CD4-positive, alpha-beta T cell treated with Interleukin-4 for 1 hour (primary cell): ENCODE measurements at places on chromosomes 7 and 10.
A peak's percentile ranks its signal among the peaks of the same experiment; 100 is the strongest.

DNA sequence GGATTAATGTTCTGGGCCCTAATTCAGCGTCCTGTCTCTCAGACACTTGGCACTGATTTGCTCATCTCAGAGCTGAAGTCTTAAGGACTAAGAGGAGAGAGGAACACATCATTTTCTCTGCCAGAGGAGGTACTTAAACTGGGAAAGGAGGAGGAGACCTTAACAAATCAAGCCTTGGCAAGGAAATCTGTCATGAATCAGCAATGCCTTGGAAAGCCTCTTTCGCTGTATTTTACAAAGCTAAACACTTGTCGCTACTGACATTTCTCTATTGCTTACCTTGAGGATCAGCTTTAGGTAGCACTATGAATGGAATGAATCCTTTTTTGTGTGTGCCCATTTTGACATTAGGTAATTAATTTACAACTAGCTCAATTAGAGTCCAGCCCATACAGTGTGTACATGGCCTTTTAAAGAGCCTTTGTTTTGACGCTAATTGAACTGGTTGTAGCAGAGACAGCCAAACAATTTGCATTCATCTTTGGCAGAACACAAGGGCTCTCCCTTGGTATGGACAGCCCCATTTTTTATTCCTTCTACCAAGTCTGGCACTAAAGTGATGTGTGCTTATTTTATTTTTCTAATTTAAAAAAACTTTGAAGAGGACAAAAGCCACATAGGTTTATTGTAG lies 37.4 kb downstream of the AUTS2 start:
- DNase-seq = no peak

DNA sequence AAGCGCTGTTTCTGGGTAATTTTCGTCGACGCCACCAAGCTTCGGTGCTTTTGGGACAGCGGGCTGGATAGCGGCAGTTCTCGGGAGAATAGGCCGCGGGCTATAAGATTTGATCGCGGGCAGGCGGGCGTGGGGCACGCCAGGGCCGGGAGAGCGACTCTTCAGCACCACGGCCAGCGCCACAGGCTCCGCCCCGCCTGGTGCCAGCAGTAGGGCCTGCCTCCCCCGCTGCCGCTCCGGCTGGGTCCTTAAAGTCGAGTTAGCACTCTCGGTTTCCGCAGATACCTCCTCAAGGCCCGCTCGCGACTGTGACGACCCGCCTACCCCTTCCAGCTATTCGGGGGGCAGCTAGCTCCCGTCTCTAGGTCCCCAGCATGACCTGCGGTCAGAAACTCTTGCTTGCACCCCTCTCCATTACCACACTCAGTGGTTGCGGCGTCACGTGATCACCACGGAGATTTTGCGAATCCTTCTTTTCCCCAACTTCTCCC lies 9.4 kb downstream of the NXPH1 start:
- DNase-seq = no peak

- no peak for DNase-seq
These were observed 233.3 kb upstream of the FOXP2 start for GRCh38 chr7:114181280-114181679.

DNA sequence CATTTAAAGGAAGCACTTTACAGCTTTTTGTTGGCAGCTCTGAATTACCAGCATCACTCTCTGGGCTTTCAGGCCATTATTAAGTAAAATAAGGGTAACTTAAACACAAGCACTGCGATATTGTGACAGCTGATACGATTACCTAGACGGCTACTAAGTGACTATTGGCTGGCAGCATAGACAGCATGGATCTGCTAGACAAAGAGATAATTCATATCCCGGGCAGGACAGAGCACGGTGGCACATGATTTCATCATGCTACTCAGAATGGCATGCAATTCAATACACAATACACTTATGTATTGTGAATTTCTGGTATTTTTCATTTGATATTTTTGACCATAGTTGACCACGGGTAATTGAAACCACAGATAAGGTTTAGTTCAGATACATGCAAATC lies 522.0 kb upstream of the LRRN3 start:
- no peak for DNase-seq

- DNase-seq = no peak
These were observed 51.7 kb upstream of the COBL start for GRCh38 chr7:51368334-51368733.

- no peak for DNase-seq
These were observed 27.7 kb downstream of the TDRD1 start for GRCh38 chr10:114206902-114207301.

DNA sequence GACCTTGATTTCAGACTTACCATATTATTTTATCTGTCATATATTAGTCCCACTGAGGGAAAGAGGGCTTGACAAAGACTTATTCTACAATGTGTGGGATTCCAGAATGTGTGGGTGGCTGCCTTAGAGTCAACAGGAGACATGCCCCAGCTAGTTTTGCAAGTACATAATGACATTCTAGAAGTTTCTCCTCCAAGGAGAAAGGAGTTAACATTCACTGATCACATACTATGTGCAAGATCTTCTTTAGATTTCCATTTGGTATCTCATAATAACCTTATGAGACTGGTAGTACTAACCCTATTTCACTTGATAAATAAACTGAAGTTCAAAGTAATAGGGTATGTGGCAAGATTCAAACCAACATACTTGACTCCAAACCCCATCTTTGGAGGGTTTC lies 25.2 kb downstream of the IRF5 start:
- DNase-seq = no peak

- DNase-seq = no peak
These were observed 3.7 kb downstream of the HBP1 start for GRCh38 chr7:107172276-107173032.

DNA sequence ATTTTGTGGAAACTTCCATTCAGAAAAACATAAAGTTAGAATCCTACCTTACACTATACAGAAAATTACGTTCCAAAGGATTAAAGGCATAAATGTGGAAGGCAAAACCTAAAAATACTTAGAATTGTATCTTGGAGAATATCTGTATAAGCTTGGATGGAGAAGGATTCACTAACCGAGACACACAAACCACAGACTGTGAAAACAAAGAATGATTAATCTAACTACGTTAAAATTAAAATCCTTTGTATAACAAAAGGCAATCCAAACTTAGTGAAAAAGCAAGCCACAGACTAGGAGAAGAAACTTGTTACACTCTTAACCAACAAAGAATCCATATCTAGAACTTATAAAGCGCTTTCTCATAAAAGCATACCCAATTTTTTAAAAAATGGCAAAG lies 678.8 kb downstream of the INHBA start:
- no peak for DNase-seq

GRCh38 chr7:88686468-88687229 lies 72.9 kb upstream of the ZNF804B start:
- no peak for DNase-seq

GRCh38 chr7:128810997-128811396 lies 19.2 kb upstream of the FLNC start:
- no peak for DNase-seq

- no peak for DNase-seq
These were observed 376.1 kb upstream of the MTPN start for GRCh38 chr7:136353287-136353686.

DNA sequence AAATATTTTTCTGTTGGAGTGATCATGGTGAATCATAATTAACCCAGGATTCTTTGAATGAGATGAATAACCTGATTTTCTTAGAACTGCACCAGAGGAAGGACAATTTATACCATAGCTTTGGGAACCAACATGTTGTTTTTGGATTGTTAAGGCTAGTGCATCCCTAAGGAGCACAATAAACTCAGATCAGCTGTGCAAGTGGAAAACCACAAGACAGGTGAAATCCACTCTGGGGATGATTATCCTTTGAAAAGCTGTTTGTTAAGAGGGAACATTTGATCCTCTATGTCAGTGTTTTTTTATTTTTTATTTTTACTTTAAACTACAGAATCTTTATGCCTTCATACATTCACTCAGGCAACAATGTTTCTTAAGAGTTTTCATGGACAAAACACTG lies 232.1 kb upstream of the PCLO start:
- DNase-seq = no peak

GRCh38 chr10:15585303-15585715 lies 134.4 kb downstream of the ITGA8 start:
- DNase-seq = no peak

DNA sequence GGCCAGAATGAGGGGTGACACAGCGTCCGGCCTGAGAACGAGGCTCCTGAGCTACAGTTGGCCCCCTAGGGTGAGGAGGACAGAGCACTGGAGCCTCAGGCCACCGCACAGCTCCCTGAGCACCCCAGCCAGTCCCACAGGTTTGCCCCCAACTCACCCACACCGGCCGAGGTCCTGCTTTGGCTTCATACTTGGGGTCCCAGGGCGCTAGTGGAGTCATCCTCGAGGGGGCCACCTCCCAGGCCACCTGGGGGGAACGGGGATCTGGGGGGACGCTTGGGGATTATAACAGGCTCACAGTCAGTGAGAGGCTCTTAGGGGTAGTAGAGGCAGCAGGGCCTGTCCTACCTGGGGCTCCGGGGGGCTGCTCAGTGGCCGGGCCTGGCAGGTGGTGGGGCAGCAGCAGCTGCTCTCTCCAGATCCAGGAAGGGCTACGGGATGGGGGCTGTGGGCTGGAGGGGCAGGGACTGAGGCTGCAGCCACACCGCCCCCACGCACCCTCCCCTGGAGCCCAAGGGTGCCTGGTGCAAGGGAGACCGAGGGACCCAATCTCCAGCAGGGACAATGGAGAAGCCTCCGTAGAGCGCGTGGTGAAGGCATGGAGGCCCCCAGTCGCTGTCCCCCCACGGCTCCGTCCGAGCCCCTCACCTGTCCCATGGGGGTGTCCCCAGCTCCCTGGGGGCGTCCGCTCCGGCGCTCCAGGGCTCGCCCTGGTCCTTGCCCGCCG lies 588 bp downstream of the SAP25 start:
- DNase-seq = no peak

GRCh38 chr10:24153537-24153936 lies 55.4 kb upstream of the KIAA1217 start:
- no peak for DNase-seq

- DNase-seq = no peak
These were observed 936.6 kb downstream of the NRG3 start for GRCh38 chr10:82811621-82812020.

- no peak for DNase-seq
These were observed 12.9 kb downstream of the PON2 start for GRCh38 chr7:95421847-95422444.

- DNase-seq = no peak
These were observed 25.5 kb upstream of the EZH2 start for GRCh38 chr7:148909568-148909967.

GRCh38 chr10:34386921-34387320 lies 428.2 kb downstream of the PARD3 start:
- DNase-seq = no peak

DNA sequence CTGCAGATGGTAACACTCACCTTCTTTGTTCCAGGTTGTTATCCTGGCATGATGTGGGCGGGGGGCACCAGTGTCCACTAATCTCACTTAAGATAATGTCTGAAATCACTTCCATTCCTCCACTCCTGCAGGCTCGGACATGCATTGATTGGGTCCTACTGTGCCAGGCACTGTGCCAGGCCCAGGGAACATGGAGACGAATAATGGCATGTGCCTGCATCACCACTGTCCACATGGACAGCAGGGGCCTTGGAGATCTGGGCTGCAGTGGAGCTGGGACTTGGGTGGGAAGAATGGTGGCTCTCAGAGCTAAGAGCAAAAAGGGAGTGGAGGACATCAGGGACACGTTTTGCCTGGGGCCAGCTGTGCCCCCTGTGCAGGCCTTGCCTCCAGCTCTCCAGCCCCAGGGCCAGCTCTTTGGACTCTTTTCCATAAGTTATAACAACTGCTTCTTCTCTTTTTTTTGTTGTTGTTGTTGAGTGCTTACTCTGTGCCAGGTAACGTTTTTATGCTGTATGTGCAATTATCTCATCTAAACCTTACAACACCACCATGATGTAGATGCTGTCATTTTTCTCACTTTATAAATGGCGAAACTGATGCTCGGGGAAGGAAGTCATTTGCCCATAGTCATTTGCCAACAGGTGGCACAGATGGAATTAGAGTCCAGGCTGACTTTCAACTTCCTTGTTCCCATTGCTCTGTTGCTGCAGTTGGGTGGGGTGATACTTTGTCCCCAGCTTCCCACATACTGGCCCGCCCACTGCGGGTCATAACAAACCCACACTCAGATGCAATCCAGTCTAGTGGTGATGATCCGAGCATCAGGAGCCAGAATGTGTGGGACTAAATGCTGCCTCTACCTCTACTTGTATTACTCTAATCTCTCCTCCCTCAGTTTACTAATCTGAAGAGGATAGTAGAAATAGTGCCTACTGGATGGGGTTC lies 19.1 kb downstream of the PLPP4 start:
- no peak for DNase-seq

GRCh38 chr10:114372179-114372578 lies 32.1 kb downstream of the AFAP1L2 start:
- no peak for DNase-seq

GRCh38 chr10:72267381-72267780 lies 6.3 kb upstream of the DDIT4 start:
- DNase-seq = no peak

DNA sequence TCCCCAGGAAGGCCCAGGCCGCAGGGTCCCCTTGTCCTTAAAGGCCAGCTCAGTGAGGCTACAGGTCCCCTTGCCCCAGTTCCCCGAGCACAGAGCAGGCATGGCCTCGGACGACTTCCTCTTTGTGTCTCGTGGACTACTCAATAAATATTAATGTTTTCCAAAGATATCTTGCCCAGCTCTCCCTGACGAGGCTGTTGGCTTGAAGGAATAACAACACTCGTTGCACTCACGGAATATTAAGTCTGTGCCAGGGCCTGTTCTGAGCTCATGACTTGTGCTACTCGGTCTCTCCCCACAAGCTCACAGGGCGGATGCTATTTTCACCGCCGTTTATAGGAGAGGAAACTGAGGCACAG lies 68.2 kb downstream of the CUX1 start:
- no peak for DNase-seq

- peak; percentile 43 for DNase-seq
These were observed 40.5 kb upstream of the SLF2 start for GRCh38 chr10:100872034-100872791.

- no peak for DNase-seq
These were observed 812.8 kb downstream of the LRMDA start for GRCh38 chr10:76244061-76244686.

DNA sequence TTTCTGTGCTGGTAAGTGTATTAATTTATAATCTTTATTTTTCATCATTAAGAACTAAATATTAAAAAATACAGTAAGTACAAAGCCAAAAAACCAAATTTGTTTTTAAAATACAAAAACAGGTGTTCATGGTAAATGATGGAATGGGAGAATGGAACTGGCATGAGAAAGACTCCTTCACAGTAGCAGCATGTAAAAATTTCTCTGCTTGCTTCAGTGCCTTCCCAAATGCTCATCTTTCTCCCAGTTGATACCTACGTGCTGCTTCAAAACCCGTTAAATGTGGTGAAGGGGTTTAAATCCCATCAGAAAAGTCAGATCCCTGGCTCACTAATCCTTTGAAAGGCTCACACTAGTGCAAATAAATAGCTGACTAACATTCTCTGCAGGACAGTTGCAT lies 4.2 kb downstream of the RNF133 start:
- no peak for DNase-seq

DNA sequence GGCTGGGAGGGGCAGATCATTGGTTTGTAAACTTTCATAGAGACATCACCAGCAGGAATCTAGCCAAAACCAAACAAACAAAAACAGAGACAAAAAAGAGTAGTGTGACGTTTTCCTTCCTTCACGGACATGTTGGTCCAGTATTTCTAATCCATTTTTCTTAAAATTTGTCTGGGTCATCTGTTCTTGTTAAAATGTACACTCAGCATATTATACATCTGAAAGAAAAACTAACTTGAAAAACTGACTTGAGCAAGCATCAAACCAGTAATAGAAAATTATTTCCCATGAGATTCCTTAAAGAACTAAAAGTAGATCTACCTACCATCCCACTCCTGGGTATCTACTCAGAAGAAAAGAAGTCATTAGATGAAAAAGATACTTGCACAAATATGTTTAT lies 164.2 kb downstream of the KLF6 start:
- no peak for DNase-seq

- DNase-seq = no peak
These were observed 123.4 kb upstream of the ZNF92 start for GRCh38 chr7:65250216-65250615.
